ENCODE measurements at places on chromosomes 11 and 22. TPM values are rescaled to one million over a fixed set of nuclear protein-coding genes. Genes with fewer than 3 reads are reported as not detected.

TP53I11 gene
- 69.8 TPM for total RNA-seq

DRD2 gene
- total RNA-seq = 0.31 TPM

LARGE2 gene
- total RNA-seq = 4.2 TPM

ST14 gene
- total RNA-seq = 535 TPM

EXPH5 gene
- 42.2 TPM for total RNA-seq

DNA sequence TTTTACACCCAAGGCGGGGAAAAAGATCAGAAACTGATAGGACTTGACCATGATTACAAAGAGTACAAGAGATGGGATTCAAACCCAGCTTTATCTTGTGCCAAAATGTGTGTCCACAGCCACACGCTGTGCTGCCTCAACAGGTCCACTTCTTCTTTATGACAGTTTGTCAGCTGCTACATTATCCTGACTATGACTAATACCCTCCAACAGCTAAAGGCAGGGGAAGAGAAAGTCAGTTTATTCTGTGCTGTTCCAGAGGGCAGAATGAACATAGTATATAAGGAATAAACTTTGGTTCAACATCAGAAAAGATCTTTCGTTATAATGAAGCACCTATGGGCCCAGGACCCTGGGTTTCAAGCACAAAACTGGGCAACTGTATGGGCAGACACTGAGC, 668.2 kb upstream of the TENM4 start:
- DNase-seq = no peak

- DNase-seq = no peak
These were observed 35.8 kb downstream of the INSC start for GRCh38 chr11:15150507-15150906.

DNA sequence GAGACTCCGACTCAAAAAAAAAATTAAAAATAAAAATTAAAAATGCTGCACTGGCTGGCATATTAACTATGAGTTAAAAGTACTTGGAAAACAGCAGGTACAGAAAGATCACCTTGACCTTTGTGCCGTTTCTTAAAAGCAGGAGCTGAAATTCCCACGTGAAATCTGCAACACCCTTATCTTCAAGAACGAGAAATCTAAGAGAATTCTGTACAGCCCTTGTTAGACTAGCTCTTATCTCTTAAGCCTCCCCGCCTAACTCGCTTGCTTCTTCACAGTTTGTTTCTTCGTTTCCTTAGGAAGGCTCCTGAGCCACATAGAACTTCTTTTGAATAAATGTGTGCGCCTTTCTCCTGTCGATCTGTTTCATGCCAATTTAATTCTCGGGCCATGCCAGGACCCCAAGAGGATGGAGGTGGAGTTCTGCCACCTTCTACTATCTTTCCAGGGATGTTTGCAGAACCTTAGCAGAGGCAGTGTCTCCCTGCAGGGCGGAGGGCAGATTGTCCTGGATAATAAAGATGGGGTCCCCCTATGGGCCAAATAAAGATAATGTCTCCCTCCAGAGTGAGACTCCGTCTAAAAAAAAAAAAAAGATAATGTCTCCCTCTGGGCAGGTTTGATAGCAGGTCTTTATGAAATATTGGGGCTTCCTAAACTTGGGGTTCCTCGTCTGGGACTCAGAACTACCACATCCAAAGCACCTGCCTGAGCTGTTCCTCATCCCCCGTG, 27.4 kb upstream of the SYT8 start:
- no peak for DNase-seq

DNA sequence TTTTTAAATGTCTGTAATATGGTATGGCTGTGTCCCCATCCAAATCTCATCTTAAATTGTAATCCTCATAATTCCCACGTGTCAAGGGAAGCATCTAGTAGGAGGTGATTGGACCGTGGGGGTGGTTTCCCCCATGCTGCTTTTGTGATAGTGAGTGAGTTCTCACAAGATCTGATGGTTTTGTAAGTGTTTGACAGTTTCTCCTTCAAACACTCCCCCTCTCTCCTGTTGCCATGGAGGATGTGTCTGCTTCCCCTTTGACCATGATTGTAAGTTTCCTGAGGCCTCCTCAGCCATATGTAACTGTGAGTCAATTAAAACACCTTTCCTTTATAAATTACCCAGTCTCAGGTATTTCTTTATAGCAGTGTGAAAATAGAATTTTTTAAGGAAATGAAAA, 31.1 kb upstream of the CD44 start:
- DNase-seq = no peak

DNA sequence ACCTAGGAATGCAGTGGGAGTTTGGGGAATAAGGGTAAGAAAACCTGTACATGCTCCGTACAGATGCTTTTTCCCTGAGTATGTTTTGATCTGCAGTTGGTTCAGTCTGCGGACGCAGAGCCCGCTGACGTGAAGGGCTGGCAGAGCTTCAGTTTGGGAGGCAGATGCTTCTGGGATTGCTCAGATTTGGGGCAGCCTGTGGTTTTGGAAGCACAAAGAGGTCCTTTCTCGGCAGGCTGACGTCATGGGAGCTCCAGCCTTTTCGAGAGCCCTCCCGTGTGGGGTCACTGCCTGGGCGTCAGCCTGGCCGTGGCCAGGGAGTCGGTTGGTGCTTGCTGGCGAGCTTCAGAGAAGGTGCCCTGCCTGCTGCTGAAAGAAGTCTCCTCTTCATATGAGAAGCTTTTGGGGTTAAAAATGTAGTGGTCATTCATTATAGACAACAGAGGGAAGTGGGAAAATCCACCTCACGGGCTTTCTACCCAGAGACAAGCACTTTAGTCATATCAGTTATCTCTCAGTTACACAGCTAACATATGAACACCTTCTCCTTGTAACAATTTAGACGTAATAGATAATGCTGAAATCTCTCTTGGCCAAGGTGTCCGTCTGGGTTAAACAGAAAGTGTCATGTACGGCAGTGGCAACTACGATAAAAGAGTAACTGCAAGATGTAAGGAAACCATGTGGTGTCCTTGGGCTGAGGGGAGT, 26.8 kb downstream of the TPCN2 start:
- peak; percentile 81 for DNase-seq
